Esophagus muscularis mucosa (tissue), 4 donors: ENCODE measurements at places on chromosomes 12 and 14. TPM values are rescaled to one million over a fixed set of nuclear protein-coding genes. Genes with fewer than 3 reads are reported as not detected.

GRCh38 chr12:65432651-65433050, 154.2 kb downstream of the MSRB3 start:
- DNase-seq: no peak
- peaks cover 37% of the 10 kb centered on the region for H3K4me1 ChIP-seq
- H3K36me3 ChIP-seq: no peaks in the 10 kb centered on the region
- H3K4me3 ChIP-seq: no peak overlapping the region
- no peak overlapping the region for H3K27ac ChIP-seq
- no peaks in the 10 kb centered on the region for H3K27me3 ChIP-seq

DNA sequence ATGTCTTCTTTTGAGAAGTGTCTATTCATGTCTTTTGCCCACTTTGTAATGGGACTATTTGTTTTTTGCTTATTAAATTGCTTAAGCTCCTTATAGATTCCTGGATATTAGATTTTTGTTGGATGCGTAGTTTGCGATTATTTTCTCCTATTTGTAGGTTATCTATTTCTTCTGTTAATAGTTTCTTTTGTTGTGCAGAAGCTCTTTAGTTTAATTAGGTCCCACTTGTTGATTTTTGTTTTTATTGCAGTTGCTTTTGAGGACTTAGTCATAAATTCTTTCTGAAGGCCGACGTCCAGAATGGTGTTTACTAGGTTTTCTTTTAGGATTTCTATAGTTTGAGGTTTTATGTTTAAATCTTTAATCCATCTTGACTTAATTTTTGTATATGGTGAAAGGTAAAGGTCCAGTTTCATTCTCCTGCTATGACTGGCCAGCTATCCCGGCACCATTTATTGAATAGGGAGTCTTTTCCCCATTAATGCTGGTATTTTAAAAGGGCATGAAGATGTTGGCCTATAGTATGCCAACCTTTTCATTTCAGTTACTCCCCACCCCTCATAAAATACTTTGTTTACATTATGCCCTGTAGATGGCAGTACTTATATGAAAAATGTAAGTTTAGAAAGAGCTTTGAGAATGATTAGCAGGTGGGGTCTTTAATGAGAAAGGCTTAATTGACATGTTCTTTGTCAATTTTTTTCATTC, 62.9 kb upstream of the PSMA6 start:
- peaks cover 13% of the 10 kb centered on the region for H3K4me1 ChIP-seq
- H3K4me3 ChIP-seq: no peak overlapping the region
- H3K36me3 ChIP-seq: no peaks in the 10 kb centered on the region
- no peaks in the 10 kb centered on the region for H3K27me3 ChIP-seq
- H3K27ac ChIP-seq: no peak overlapping the region

DNA sequence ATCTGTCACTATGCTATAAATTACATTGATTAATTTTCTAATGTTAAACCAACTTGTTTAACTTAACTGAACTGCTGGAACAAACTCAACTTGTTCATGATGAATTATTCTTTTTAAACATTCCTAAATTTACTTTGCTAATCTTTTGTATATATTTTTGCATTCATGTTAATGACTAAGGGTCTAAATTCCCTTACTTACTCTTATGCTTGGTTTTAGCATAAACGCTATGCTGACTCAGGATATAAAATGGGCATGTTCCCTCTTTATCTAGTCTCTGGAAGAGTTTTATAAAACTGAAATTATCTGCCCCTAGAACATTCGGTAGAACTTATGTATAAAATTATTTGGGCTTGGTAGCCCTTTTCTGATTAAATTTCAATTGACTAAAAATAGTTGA, 342.8 kb upstream of the DIO2 start:
- H3K4me1 ChIP-seq: peaks cover 22% of the 10 kb centered on the region
- H3K36me3 ChIP-seq: no peaks in the 10 kb centered on the region
- H3K27ac ChIP-seq: no peak overlapping the region
- DNase-seq: no peak

GRCh38 chr12:86407620-86408208, 151.5 kb upstream of the MGAT4C start:
- H3K36me3 ChIP-seq: no peaks in the 10 kb centered on the region
- H3K27ac ChIP-seq: no peak overlapping the region
- no peaks in the 10 kb centered on the region for H3K27me3 ChIP-seq
- H3K4me1 ChIP-seq: no peaks in the 10 kb centered on the region
- H3K4me3 ChIP-seq: no peak overlapping the region
- no peak for DNase-seq

INHBE gene
- total RNA-seq: not detected
